ENCODE measurements at places on chromosomes 5 and 9.

GRCh38 chr9:77588271-77588937 is 59.7 kb downstream of the GNA14 start:
- DNase-seq, result peak; percentile 89

GRCh38 chr5:140977003-140977402 is 10.7 kb downstream of the PCDHAC2 start:
- peak; percentile 31 for DNase-seq

DNA sequence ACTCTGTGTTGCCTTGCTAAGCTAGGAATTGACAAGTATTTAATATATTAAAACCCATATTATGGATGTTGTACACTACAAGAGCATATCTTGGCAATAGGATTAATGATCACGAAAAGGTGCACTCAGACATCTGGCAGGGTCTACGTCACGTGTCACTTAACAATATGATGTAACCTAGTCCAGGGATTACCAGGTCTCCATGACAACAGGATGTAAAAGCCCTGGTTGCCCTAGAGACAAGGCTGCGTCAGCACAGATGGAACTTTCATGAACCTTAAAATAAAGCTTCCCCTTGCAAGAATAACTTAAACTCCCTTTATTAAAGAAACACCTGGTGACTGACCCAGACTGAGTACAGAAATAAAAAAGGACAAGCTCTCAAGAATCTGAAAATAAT is 717.8 kb downstream of the CDH18 start:
- DNase-seq, result peak; percentile 0

DNA sequence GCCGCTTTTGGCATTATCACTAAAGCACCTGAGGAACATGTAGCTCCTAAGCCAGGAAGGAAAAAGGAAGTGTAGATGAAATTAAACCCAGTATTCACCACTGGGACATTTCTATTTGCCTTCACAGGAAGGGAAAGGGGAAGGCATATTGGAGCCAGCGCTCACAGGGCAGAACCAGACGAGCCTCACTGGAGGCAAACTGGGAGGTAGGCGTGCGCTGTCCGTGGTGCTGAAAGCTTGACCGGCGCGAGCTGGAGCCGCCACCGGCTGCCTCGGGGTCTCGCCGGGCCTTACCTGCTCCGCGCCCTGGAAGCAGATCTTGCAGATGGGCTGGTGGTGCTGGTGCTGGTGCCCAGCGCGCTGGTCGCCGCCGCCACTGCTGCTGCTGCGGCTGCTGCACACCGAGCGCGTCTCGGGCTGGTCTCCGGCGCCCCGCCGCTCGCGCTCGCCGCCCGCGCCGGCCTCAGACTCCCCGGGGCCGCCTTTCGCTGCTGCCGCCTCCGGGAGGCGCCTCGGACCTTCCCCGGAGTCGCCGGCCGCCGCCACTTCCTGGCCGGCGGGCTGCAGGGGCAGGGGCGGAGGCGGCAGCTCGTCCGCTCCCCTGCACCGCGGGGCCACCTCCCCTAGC is 732 bp downstream of the MARCHF11 start:
- peak; percentile 68 for DNase-seq

DNA sequence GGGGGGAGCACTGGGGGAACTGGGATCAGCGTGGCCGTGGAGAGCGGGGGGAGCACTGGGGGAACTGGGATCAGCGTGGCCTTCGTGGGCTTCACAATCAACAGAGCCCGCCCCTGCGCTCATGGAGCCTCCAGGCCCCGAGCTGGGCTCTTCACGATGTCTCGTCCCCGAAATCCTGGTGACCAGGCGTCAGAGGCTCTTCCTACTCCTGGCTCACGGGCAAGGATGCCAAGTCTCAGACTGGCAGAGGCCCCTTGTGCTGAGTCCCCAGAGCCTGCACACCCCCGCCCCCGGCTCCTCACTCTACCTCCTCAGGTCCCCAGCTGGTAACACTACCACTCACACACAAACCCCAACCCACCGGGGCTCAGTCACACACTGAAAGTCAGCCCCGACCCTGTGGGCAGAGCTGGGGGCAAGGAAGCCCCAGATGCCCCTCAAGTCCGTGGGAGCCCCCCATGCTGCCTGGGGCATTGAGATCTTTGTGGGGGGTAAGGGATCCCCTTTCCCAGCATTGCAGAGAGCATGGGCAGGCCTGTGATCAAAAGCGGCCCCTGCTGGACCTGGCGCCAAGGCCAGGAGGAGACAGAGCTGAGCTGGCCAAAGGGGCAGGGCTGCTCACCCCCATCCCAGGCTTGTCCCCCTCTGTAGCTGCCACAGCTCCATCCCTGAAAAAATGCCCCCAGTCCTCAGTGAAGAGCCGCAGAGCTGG is 26.7 kb downstream of the LHX3 start:
- DNase-seq, result no peak

GRCh38 chr9:117076571-117077290 is 338.1 kb downstream of the ASTN2 start:
- DNase-seq, result no peak

GRCh38 chr5:91020065-91020800 is 362.9 kb downstream of the ARRDC3 start:
- peak; percentile 46 for DNase-seq

DNA sequence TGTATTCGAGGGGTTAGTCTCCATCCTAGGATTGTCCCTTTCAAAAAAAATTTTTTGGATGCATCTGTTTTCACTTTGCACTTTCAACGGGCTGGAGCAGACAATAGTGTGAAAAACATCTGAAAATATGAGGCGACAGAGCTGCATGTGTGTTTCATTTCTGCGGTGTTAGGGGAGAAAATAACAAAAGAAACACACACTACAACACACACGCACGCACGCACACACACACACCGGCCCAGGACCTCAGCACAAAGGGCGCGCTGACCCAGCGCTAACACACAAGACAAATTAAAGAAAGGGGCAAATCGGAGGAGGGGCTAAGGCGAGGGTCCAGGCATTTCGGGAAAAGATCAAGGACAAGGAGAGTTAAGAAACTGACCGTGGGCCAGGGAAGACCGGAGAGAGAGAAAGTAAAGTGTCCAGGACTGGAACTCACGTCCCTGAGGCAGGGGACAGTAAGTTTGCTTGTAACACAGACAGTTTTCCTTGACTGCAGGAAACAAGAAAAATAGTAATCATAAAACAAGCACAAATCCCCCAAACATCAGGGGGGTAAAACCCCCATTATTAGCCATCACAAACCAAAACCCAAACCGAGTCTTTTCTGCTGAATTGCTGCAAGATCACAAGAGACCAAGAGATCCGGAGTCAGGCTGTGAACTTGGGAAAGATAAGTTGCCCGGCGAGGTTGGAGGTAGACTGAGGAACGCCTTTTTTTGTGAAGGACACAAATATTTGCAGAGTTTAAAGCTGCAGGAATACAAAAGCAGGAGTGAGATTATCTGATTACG is 302.1 kb downstream of the PARP8 start:
- no peak for DNase-seq

- peak; percentile 48 for DNase-seq
Measured at GRCh38 chr5:21688655-21689054, 1164.5 kb downstream of the CDH12 start.

GRCh38 chr5:56755036-56755555 is 60.3 kb upstream of the MAP3K1 start:
- DNase-seq, result peak; percentile 72

DNA sequence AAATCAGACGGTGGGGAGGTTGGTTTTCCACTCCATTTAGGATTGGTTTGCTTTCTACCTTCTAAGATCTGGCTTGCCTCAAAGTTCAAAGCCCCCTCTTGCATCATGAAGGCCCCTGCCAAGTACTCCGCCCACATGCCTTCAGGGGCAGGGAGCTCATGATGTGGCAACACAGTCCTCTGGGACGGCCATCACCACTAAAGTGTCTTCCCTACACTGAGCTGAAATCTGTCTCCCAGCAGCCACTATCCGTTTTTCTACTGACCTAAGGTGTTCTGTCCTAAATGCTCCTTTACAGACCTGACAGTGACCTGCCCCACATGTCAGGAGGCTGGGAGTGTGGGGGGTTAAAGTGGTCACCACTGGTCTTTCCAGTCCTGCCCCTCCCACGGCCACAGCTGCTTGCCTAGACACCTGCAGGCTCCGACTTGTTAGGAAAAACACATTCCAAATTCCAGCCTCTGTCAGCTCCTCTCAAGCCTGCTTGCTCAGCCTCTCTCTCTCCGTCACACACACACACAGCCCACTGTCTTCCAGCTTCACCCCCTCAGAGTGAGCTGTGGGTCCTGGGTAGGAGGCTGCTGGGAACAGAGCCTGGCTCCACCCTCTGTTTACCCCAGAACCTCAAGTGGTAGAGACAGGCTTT is 44.9 kb downstream of the SHB start:
- DNase-seq, result peak; percentile 73

DNA sequence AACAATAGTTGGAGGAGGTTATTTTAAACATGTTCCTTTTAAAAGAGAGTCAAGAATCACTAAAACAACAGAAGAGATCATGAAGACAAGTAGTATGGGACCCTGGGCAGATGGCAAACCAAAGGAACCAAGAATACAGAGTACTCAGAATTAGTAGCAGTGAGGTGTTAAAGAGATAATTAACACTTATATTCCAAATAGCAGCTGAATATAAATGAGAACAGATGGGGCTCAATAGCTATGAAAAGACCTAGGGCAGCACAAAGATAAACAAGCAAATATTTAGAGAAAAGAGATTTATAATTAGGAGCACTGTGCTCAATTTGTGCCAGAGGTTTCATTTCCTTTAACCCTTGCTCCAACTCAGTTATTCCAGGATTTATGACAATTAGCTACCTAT is 159.1 kb downstream of the FAM114A2 start:
- DNase-seq, result no peak

DNA sequence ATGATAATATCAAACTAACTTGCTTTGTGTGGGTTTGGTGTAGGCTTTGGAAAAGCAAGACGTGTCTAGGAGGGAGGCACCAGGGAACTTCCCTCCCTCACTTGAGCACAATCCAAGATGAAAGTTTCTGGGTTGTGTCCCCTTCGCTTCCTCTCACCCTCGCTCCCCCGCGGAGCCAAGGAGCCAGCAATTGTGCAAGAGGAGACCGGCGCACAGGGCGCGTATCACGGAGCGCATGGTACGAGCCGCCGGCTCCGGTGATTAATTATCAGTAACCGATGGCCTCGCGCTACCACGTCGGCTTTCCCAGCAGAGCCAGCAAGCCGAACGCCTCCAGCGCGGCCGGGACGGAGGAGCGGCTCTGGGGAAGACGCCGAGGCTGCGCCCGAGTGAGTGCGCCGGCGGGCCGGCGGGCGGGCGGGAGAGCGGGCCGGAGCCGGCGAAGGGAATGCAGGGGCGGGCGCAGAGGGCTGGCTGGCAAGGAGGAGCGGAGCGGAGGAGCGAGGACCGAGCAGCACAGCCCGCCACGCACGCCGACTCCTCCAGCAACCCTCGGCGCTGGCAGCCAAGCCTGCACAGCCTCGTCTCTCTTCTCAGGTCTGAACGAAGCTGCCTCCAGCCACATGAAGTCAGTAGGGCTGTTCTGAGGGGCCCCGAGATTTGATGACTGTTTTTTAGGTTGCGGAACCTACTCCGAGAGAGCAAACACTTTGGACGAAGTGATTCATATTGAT is 143.6 kb downstream of the BNC2 start:
- DNase-seq, result peak; percentile 85

DNA sequence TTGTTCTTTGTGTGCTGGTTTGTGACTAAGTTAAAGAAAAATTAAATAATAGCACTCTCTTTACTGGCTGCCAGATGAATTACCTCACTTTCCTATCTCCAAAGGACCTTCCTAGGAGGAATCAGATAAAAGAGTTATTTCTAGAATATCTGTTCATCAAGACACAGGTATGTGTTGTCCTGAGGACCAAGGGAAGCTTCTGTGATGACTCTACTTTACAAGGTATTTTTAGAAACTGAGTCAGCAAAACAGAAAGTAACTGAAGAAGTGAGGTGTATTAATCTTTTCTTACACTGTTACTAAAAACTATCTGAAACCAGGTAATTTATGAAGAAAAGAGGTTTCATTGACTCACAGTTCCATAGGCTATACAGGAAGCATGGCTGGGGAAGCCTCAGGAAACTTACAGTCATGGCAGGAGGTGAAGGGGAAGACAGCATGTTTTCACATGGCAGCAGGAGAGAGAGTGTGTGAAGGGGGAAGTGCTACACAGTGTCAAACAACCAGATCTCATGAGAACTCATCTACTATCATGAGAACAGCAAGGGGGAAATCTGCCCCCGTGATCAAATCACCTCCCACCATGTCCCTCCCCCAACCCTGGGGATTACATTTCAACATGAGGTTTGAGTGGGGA is 189.2 kb upstream of the DMAC1 start:
- DNase-seq, result no peak

All from fibroblast of skin of scalp (primary cell).